Fibroblast of the aortic adventitia (primary cell): ENCODE measurements at places on chromosomes 12 and 14. TPM values are rescaled to one million over a fixed set of nuclear protein-coding genes. Genes with fewer than 3 reads are reported as not detected.

DNA sequence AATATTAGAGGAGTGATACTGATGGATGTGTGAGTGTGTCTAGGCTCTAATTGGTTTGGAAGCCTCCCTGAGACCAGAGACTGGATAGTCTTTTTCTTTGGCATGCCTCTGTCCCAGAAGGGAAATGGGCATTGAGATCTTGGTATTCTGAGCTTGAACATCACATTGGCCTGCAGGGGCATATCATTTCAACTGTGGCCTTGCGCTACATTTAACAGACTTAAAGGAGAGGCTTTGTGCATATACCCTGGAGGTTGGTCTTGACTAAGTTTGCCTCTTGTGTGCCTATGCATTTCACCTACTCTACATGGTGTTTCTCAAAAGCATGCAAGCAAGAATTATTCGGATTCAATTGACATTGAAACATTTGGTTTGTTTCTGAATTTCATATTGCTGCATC is 185.4 kb downstream of the TMTC2 start:
- no peak for DNase-seq

DNA sequence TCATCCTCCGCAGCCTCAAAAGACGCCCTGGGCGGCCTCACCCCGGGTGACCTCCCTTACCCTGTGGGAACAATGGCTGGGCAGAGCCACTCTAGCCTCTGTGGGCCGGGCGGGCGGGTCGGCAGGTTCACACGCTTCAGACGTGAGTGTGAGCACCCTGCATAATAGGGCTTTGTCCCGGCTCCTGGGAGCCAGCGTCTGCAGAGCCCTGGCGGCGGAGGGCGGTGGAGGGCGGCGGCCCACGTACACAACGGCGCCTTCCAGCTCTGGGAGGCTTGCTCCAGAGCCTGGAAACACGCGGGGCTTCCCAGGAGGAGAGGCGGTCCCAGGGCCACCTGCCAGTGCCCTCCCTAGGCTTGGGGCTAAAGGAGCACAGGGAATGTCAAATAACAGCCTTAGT is 205.6 kb downstream of the BCL11B start:
- no peak for DNase-seq

GRCh38 chr12:112964067-112964670 is 14.2 kb upstream of the OAS2 start:
- no peak for DNase-seq

DNA sequence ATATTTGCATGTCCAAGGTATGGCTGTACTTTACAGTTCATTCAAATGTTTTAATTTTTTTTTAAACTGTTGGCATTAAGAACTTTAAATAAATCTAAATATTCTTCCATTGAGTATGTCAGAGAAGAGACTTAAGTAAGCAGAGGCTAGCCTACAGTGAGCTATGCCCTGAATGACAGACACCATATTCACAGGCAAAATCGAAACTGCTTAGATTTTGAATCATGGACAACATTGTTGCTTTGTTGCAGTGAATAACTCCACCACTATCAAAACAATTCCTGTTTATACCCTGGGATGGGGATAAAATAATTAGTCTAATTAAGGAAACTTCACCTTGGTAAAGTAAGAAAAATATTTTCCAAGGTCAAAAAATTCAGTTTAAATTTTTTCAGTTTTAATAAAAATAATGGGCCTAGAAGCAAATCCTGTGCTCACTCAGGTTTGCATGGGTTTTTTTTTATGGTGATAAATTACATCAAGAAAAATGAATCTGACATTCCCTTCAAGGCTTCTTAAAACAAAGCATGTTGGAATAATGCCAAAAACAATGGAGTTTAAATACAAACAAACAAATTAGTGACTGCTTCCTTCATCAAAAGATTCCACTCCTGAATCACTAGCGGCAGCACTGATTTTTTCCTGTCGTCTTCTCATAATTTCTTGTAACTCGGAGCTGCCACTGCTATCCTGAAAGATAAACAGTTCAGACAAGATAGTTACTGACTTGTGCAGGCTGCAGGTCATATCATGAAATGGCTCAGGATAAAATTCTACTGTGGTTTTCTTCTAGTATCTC is 168.2 kb downstream of the EPS8 start:
- no peak for DNase-seq

DNA sequence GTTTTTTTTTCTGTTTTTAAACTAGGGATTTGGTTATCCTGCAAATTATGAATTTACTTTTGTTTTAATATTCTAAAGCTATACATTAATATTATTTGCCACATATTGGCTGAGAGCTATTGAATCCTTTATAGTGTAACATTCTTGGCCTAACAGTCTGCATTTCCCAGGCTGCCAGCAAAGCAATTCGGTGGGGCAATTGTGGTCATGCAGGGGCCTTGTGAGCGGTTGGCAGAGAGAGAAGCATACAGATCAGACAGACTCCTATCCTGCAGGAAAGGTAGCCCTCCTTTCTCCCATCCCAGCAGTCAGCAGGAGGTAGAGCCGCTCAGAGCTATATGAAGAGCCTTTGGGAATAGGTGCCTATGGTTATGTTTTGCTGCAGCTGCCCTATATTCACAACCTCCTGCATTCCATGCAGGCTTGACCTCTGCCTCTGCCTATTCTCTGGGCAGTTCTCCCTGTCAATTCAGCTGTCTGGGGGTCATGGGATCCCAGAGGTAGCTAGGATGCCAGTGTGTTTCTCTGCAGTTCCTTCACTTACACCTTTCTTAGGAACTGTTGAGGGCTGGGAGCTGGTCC is 144.7 kb downstream of the GPHN start:
- DNase-seq, result no peak

DNA sequence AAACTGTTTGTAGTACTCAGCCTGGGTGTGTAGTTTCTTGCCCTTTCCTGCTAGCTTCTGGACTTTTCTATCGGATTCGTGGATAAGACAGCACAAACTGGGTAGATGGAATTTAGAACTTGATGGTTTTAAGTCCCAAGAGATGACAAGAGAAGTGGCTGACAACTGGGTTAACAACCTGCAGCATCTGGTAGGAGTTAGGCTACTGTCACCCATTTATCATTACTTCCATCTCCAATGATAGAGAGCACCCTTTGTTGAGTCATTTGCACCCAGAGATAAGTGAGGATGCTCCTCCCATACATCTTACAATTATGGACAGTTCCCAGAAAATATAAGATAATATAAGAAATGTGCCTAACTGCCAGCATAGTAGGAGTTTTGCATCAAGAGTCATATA is 50.2 kb upstream of the FLRT2 start:
- peak; percentile 58 for DNase-seq

DNA sequence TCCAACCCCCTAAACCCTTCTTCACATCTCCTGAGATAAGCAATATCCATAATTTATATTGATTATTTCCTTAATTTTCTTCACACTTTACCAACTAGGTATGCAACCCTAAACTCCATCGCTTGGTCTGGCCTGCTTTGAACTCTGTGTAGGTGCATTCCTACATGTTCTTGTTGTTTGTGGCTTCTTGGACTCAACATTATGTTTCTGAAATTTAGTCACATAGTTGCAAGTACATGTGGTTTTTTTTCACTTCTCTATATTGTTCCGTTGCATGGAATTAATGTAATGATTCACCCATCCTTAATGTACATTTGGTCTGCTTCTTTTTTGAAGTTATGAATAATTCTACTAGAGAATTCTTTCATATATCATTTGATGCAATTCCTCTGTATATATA is 1.6 kb upstream of the TAS2R30 start:
- DNase-seq, result no peak

DNA sequence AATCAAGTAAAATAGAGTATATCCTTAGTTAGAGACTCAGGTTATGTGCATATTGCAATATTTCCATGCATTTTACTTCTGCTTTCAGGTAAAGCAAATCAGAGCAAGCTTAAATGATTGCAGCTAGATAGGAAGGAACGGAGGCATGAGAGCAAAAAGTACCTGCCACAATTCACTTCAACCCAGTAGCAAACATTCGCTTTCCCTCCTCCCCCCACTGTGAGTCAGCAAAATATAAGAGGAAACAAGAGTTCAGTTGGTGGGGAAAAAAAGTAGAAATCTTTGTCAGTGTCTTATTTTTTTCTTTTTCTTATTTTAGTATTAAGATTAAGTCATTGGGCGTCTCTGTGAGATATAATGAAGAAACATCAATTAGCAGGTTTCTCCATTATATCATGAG is 475.4 kb downstream of the NPAS3 start:
- no peak for DNase-seq

DNA sequence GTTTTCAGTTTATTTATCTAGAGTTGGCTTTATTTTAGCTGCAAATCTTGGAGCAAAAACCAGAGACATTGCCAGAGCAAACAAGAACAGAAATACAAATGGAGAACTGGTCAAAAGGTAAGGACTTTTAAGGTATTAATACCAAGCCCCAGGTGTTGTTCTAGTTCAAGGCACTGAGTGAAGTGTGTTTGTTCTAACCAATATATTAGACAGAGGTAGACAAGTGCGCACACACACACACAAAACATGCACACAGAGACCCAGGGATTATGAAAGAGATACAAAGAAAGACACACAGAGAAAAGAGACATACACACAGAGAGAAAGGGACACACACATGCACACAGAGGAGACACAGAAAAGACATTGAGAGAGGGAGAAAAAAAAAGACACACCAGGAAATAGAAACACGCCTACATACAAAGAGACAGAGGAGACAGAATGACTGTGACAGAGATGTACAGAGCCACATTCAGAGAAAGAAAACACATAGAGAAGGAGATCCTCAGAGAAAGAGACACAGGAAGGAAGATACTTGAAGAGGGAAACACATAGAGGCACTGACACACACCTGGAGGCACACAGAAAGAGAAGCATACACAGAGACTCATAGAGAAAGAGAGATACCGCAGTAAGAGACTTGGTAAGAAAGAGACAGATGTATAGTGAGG is 50.2 kb downstream of the MIPOL1 start:
- DNase-seq, result no peak

DNA sequence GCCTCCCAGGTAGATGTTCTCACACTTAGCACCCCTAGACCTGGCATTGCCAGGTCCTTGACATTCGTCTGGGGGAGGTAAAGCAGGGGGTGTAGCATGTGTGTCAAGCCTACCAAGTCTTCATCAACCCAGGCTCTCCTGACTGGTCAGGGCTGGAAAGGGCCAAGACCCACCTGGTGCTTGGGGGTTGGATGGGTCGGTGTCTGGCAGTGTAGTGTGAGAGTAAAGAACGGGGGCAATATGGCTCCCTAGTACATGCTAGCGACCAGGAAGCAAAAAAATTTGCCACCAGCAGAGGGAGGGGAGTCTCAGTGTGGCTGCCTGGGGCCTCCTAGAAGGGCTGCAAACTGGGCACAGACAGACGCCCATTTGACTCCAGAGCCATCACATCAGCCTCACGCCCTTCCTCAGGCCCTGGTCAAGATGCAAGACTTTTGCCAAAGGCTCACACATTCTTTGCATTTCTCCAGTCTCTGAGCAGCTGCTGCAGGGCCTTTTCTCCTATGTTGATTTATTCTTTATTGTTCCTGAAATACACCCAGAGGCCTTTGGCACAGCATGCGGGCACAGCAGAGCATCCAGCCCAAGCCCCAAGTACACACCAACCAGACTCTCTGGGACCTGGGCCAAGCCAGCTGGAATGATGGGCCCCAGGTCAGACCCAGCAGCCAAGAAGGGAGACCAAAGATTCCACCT is 38.3 kb upstream of the PNMA1 start:
- DNase-seq, result peak; percentile 89

- no peak for DNase-seq
Measured at GRCh38 chr14:77071938-77072388, 26.1 kb upstream of the CIPC start.

- DNase-seq, result peak; percentile 23
Measured at GRCh38 chr12:94769047-94769420, 118.7 kb upstream of the TMCC3 start.

ATF7IP gene
- total RNA-seq, result 48.1 and 164 TPM in 2 replicates

RPS6KL1 gene
- 0.09 and 1.6 TPM in 2 replicates for total RNA-seq

PLD4 gene
- 0.09 and 0.16 TPM in 2 replicates for total RNA-seq

CRIP1 gene
- 9.4 and 28.4 TPM in 2 replicates for total RNA-seq

NPAS3 gene
- total RNA-seq, result 0.36 and 0.65 TPM in 2 replicates

SAMD15 gene
- 2.0 and 3.6 TPM in 2 replicates for total RNA-seq

OVCH1 gene
- total RNA-seq, result 0.08 and 0.27 TPM in 2 replicates

FGF23 gene
- not detected in 2 replicates for total RNA-seq

CSRNP2 gene
- 19.1 and 42.4 TPM in 2 replicates for total RNA-seq

CCDC91 gene
- total RNA-seq, result 37.4 and 65.5 TPM in 2 replicates

FKBP3 gene
- 21.7 and 41.3 TPM in 2 replicates for total RNA-seq

LTB4R2 gene
- 3.5 and 18.6 TPM in 2 replicates for total RNA-seq

GLT8D2 gene
- total RNA-seq, result 46.0 and 55.3 TPM in 2 replicates

ATL1 gene
- 5.2 and 10.7 TPM in 2 replicates for total RNA-seq

PAH gene
- total RNA-seq, result not detected in 2 replicates

ZC3H14 gene
- total RNA-seq, result 35.6 and 78.3 TPM in 2 replicates

GARIN6 gene
- total RNA-seq, result not detected in 2 replicates

PELI2 gene
- 5.9 and 14.0 TPM in 2 replicates for total RNA-seq
